Hypothalamus (tissue), 51 donors: ENCODE measurements at places on chromosomes 5 and 9.

DNA sequence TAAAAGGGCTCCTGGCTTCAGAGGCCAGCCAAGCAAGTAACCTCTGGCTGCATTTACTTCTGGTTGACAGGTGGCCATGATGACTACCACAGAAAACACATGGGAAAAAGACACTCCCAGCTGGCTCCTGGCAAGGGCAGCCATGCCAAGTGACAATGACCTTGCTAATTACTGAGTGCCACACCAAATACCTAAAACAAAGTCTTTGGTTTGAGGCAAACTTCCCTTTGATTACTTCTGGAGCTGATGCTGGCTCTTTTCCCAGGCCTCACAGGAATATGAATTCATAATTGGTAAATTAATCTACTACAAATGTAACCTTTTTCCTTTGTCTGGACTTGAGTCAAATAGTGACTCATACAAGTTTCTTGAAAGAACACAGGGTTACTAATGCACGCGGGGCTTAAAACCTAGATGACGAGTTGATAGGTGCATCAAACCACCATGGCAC lies 61.0 kb downstream of the LPAR1 start:
- no peak for DNase-seq

GRCh38 chr9:117325831-117326230 lies 89.0 kb downstream of the ASTN2 start:
- no peak for DNase-seq

DNA sequence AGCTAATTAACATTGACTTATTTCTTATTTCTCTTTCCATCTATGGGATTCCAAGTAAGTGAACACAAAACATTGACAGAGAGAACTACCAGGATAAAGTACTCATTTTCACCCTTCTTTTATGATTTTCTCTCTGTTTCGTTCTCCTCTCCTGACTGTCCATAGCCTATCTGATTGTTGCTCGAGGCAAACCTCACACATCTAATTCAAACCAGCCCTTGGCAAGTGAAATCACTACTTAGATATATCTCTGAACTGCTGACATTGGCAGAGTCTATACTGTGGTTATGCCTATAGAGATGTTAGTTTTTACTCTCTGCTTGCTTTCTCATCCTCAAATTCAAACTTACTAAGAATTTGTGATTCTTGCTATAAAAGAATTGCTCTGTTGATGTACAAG lies 248.8 kb downstream of the ISL1 start:
- DNase-seq: no peak

DNA sequence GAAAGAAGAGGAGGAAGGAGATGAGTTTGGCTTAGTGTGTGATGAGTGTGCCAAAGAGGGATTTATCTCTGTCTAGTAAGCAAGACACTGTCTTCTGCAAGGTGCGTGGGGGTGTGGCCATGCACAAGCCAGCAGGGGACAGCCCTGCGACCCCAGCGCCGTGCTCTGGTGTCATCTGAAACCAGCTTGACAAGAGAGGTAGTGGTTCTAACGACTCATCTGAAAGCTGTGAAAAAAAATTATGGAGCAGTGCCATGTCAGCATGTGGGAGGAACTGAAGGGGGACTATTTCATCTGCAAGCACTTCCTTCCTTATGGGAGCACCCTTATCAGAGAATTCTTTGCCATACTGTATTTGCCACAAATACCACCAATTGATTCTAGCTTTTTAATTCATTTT lies 398.6 kb downstream of the PSAT1 start:
- no peak for DNase-seq

- DNase-seq: no peak
These were observed 33.0 kb downstream of the MAMDC2 start for GRCh38 chr9:70076678-70077077.

GRCh38 chr5:65209341-65209740 lies 272.4 kb downstream of the ADAMTS6 start:
- no peak for DNase-seq

- DNase-seq: no peak
These were observed 66.9 kb downstream of the SKIC3 start for GRCh38 chr5:95487880-95488279.

DNA sequence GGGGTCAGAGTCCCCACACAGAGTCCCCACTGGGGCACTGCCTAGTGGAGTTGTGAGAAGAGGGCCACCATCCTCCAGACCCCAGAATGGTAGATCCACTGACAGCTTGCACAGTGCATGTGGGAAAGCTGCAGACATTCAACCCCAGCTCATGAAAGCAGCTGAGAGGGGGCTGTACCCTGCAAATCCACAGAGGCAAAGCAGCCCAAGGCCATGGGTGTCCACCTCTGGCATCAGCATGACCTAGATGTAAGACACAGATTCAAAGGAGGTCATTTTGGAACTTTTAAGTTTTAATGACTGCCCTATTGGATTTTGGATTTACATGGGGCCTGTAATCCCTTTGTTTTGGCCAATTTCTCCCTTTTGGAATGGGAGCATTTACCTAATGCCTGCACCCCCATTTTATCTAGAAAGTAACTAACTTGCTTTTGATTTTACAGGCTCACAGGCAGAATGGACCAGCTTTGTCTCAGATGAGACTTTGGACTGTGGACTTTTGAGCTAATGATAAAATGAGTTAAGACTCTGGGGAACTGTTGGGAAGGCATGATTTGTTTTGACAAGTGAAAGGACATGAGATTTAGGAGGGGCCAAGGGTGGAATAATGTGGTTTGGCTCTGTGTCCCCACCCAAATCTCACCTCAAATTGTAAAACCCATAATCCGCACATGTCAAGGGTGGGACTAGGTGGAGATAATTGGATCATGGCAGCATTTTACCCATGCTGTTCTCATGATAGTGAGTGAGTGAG lies 56.3 kb upstream of the ITGA1 start:
- DNase-seq: no peak

DNA sequence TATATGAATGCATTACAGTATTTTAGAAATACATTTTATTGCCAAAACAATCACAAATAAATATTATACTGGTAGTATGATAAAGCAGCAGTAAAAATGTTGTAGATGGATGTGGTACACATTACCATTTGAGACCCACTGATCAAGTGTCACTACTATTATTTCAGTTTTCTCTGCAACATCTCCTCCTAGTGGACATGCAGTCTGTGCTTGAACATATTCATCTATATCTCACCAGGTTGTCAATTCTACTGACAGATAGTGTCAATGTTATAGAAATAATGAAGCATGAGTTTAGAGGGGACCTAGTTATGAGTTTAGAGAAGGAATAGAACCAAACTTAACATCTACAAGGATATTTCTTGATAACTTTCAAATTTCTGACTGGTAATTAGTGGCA lies 39.2 kb upstream of the ELOVL7 start:
- no peak for DNase-seq

GRCh38 chr9:107683566-107683965 lies 194.0 kb upstream of the KLF4 start:
- no peak for DNase-seq
